Central memory CD8-positive, alpha-beta T cell (primary cell): ENCODE measurements at places on chromosomes 7 and 10.

DNA sequence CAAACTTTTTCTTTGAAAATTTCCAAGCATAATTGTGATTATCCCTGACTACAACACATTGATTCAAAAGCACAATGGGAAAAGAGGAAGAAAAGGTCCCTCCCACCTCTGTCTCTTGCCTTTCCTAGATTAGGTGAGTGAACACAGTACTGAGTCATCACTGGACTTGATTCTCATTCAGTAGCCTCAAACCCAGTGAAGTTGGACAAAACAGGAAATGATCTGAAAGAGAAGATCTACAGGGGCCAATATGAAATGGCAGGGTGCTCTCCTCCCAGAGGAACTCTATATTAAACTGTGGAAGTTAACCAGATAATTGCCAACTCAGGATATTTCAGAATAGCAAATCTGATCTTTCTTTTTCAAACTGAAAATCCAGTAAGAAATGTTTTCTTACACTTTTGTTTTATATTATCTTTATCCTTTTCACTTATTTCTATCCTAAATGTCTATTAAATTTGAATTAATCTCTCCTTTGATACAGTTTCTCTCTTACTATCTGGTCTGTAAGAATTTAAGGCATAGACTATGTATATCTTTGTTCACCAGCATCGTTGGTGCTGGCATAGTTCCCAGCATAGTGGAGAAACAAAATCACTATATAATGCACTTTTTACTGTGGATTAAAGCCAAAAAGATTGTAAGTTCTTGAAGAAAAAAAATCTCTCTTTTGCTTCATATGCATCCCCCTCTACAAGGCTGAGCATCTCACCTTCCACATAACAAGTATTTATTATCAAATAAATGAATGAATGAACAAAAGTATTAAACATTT, 41.4 kb upstream of the IKZF1 start:
- no peak for DNase-seq

- DNase-seq = no peak
Observed at GRCh38 chr10:110404413-110404812, 93.3 kb upstream of the DUSP5 start.

DNA sequence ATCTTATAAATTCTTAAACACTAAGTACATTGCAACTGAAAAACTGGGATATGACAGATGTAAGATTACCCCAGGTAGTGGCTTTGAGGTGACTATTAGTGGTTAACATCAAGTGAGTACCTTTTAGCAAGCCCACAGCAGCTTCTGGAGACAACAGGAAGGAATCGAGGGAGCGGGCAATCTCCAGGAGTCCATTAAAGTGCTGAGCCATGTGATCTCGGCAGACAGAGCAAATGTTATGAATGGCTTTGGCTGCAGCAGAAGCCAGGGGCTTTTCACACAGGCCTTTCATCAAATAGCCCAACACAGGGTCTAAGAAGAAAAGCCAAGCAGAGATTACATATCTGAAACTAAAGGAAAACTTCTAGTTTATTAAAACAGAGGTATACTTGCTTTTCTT, 48.9 kb downstream of the IRF5 start:
- DNase-seq = no peak

GRCh38 chr10:76779796-76780301, 857.8 kb downstream of the KCNMA1 start:
- DNase-seq = no peak

DNA sequence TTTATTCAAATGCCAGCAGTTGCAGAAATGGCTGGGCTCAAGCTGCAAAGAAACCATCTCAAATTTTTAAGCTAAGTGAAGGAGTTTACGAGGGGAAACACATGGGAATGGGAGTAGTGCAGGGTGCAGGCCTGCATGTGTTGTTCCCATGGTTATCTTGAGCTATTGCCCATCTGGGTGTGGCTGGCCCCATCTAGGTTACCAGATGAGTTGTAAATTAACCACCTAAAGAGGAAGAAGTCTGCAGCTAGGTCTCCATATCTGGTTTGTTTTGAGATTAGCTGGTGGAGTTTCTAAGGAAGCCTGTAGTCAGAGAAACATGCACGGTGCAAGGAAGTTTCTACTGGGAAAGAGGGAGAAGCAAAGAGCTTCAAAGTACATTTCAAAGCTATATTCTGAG, 23.3 kb upstream of the STEAP2 start:
- no peak for DNase-seq

DNA sequence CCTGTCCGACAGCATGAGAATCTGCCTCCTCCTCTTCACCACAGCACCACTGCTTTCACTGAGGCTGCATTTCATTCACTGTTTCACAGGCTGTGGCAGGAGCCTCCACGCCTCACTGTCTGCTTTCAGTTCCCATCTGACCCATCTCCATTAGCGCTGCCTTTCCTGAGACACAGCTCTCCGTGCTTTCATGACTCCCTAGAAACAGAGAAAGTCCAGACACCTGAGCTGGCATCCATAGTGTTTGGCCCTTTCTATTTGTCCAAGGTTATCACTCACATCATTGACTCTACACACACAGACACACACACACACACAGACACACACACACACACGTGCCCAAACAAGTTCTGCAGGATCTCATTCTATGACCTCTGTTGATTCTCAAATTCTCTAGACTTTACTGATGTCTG, 5.2 kb downstream of the LGI1 start:
- DNase-seq = no peak
